Kidney glomerular epithelial cell (primary cell): ENCODE measurements at places on chromosomes 5 and 9.

DNA sequence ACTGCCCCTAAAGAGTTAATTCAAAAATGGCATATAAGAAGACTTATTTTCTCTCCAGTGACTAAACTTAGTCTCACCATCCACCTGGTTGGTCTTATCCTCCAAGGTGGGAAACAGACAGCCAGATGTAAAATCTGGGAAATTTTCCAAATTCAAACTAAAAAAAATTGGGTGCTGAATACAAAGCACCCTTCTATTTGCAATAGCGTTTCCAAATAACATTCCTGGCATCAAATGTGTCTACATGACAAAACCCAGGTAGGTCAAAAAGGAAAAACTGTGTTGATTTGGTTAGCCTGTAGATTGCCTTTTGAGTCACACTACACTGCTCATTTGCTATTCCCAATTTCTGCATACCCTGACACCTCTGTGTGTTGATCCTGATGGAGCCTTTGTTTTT, 252.2 kb downstream of the NR2F1-AS1 start:
- no peak for DNase-seq

- no peak for DNase-seq
Observed at GRCh38 chr9:130018265-130018664, 24.7 kb downstream of the FNBP1 start.

DNA sequence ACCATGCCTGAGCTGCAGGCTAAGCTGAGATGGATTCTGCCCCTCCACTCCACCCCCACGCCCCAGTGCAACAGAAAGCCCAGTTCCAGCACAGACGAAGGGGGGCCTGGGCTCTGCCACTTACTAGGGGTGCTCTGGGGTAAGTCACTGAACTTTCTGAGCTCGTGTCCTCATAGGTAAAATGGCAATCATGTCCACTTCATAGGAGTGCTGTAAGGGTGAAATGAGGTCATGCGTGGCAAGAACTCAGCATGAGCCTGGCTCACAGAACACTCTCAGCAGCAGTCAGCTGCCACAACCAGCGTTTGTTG, 8.4 kb upstream of the PSD2 start:
- no peak for DNase-seq

GRCh38 chr9:101463397-101463796, 27.8 kb upstream of the ALDOB start:
- DNase-seq = no peak

- DNase-seq = no peak
Observed at GRCh38 chr5:172790496-172790889, 19.5 kb upstream of the DUSP1 start.

GRCh38 chr5:132422720-132423437, 53.4 kb downstream of the SLC22A5 start:
- DNase-seq = no peak

GRCh38 chr5:171102877-171103610, 206.0 kb upstream of the TLX3 start:
- DNase-seq = no peak

GRCh38 chr9:114456929-114457328, 48.3 kb downstream of the WHRN start:
- no peak for DNase-seq

DNA sequence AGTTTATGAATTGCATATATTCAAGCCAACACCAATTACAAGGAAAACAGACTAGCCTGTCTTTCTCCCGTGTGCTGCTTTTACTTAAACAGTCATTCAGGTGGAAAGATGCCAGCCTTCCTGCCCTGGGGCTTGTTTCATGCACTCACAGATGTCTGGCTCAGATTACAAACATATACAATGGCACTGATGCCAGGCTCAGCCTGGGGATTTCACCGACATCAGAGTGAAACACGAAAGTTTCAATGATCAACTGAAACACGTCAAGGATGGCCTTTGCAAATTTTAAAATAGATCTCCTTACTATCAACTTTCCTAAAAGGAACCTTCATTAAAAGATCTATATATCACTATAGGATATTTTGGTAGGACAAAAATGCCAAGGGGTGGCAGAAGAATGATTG, 1576.5 kb downstream of the EFNA5 start:
- no peak for DNase-seq

DNA sequence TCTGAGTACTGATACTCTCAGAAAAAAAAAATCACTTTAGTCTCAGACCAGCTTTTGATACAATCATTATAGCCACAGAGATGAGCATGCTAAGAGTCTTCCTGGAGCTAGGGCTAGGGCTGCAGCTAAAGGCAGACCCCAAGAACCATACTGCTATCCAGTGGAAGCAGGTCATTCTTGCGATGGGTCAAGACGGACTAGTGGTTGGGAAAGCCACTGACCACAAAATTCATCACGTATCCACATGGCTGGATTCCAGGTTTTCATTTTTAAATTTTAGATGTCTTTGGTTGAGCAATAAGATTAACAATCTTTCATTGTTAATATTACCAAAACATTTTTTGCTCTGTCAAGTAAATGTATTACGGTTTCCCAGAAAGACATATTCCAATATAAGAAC, 598.1 kb downstream of the DNAH5 start:
- DNase-seq = no peak

GRCh38 chr9:136122425-136123383, 4.0 kb upstream of the TMEM250 start:
- DNase-seq = peak; percentile 30

DNA sequence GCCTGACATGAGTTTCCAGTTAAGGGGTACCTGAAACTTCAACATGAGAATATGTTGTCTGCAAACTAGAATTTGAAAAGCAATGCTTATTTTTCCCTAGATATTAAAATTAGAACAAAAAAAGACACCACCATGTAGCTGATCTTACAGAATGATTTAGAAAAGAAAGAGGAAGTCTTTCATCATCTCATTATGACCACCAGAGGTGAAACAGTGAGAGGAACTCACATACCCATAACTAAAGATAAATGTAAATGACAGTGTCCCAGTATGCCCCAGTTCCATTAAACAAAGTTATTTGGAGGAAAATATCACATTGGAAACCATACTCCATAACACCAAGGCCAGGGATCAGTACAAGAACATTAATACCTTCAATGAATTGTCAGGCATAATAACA, 6.9 kb downstream of the TAF7 start:
- DNase-seq = no peak

- DNase-seq = peak; percentile 22
Observed at GRCh38 chr9:84266087-84266561, 74.4 kb downstream of the SLC28A3 start.

GRCh38 chr5:18252559-18252958, 618.3 kb downstream of the TAF11L14 start:
- no peak for DNase-seq

DNA sequence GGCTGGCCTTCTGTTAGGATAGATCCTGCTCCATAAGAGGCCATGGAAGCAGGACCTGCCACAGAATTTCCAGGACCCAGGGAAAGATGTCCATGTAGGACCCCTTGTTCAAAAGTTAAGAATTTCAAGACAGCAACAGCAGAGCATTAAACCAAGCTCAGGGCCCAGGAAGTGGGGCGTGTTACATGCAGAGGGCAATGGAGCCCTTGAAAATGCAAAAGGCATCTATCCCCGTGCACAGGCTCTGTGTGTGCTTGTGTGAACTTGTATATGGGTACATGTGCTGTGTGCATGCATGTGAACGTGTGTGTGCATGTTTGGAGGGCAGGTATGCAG, 14.4 kb upstream of the NKD2 start:
- no peak for DNase-seq

DNA sequence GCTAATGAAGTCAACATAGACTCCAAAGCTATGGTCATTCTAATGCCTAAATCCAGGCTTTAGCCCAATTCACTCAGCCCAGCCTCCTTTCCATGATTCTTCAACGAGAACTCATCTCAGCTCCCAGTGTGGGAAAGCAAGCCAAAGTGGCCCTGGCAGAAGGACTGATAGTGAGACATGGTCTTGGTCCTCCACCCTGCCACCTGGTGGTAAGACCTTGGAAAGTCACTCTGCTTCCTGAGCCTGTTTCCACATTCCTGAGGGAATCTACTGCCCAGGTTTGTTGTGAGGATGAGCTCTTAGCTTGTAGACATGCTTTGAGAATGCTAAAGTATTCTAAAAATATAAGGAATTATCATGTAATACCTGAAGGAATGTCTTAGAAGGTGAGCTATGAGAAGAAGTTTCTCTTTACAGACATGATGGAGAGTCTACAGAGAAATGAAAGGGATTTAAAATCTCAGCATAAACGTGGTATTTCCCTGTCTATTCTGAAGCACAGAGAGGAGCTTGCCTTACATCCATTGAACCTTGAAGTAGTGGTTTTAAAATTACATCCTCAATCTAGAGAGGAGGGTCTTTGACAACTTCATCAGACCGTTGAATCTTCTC, 173.5 kb downstream of the TRIM32 start:
- peak; percentile 70 for DNase-seq

DNA sequence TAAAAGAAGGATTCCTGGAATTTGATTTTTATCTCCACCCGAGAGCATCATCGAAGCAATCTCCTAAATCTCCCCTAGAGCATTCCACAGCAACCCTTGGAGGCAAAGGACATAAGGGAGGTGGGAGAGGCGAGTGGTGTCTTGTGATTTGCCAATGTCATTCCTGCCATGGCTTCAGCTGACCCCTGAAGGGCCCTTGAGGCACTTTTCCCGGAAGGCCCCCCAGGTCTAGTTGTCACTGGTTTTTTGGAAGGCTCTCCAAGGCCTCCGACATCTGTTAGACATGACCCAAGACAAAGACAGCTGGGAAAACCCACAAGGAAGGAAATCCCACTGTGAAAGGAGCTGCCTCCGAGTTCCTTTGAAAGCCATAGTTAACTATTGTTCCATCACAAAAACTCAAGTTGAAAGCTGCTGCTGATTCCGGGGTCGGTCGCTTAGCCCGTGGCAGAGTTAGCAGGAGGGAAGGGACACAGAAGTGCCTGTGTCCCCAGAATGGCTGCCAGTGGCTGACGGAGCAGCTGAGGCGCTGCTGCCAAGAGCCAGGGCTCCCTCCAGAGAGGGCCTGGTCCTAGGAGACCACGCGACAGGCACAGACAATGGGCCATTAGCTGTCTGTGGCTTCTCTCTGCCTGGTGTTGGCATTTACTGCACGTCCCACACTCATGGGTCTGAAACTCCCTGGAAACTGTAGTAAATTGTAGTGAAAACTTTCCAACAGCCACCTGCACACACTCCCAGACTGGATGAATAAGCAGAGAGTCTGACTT, 24.4 kb upstream of the TRIO start:
- no peak for DNase-seq

GRCh38 chr9:37903647-37904444, at the start of gene SLC25A51:
Gene SLC25A51, minus strand, starts transcription at chr9:37904127. Its CDS starts 15,577 bp downstream, at chr9:37888550.
- DNase-seq = peak; percentile 75

- no peak for DNase-seq
Observed at GRCh38 chr5:51404255-51404654, 21.0 kb downstream of the ISL1 start.

- peak; percentile 38 for DNase-seq
Observed at GRCh38 chr5:38532165-38532669, 24.2 kb downstream of the LIFR start.

DNA sequence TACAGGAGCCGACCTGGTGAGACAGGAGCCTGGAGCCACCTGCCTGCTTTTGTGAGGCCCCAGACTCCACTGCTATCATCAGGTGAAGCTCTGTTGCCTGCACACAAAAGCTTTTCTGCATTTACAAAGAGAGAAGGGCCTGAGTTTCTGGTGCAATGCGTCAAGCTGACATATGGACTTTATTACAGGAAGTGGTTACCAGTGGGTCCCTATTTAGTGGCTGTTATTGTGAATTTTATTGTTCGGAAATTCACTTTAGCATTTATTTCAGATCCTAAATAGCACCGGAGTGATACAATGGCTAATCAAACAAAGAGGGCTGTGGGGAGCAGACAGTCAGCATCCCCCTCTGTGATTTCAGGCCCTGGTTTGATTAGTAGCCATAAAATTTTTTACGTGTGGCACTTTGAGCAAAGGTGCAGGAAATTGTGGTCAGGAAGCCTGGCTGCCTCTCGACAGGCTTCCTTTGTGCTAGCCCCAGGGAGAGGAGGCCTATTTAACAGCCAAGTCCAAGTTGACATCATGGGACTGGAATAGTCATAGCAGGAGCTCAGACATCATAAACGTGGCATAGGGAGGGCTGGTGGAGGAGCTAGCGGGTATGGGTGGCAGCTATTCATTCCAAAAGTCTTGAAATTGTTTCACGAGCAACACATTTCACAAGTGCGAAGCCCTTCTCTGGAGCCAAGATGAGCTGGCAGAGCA, 8.4 kb downstream of the TGFBI start:
- DNase-seq = peak; percentile 29

DNA sequence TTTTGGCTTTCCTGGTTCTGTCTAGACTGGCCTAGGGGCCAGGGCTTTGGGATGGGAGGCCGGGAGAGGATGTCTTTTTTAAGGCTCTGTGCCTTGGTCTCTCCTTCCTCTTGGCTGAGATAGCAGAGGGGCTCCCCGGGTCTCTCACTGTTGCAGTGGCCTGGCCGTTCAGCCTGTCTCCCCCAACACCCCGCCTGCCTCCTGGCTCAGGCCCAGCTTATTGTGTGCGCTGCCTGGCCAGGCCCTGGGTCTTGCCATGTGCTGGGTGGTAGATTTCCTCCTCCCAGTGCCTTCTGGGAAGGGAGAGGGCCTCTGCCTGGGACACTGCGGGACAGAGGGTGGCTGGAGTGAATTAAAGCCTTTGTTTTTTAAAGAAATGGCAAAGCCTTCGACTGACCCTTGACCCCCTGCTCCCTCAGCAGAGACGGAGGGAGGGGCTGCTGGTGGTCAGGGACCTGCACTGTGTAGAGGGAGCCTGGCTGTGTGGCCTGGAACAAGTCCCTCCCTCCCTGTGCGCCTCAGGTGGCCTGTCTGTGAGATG, 11.1 kb downstream of the FPGS start:
- DNase-seq = no peak

DNA sequence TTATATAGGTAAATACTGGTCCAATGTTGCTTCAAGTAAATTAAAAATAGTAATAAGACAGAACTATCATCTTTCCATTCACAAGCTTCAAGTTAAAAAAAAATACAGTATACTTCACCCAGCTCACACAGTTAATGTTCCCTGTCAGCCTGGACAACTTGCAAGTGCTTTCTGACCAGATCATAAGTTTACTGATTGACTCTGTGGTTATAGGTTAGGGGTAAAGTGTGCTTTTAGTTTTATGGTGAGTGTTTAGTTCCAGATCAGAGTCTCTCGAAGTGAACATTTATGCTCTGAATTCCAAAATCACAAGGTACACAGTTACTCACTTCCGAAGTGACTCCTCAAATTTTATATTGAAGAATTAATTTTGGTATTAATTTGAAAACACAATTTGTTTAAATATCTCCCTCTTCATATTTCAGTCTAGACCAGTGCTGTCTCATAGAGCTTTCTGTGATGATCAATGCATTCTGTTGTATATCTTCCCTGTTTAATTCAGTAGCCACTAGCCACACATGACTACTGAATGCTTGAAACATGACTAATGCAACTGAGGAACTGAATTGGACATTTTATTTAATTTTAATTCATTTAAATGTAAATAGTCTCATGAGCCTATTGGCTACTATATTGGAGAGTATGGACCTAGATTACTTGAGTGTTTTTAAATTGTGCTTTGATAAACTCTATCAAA, 90.7 kb downstream of the MEF2C start:
- DNase-seq = peak; percentile 64

DNA sequence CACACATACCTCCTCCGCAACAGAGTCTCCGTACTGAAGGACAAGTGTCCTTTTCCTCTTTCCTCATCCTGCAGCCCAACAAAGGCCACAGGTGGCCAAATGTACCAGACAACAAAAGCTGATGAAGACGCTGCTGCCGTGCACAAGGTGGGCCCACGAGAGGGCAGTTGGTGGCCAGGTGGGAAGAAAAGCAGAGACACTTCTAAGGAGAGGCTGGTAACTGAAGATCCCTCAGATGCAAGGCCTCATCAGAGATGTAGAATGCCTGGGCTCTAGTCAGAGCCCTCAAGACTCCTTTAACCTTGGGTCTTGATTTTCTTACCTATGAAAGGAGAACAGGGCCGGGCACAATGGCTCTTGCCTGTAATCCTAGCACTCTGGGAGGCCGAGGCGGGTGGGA, 75.7 kb downstream of the NRG2 start:
- DNase-seq = no peak
